SK-N-MC (cell line): ENCODE measurements at places on chromosomes 2 and 18.

- DNase-seq = no peak
These were observed 30.0 kb downstream of the MEMO1 start for GRCh38 chr2:31980674-31981356.

- no peak for DNase-seq
These were observed 5.2 kb downstream of the TGIF1 start for GRCh38 chr18:3455090-3455635.

- no peak for DNase-seq
These were observed 8.8 kb downstream of the IAH1 start for GRCh38 chr2:9483107-9483506.

GRCh38 chr2:175811971-175812370 lies 190.1 kb downstream of the LNPK start:
- DNase-seq = no peak

DNA sequence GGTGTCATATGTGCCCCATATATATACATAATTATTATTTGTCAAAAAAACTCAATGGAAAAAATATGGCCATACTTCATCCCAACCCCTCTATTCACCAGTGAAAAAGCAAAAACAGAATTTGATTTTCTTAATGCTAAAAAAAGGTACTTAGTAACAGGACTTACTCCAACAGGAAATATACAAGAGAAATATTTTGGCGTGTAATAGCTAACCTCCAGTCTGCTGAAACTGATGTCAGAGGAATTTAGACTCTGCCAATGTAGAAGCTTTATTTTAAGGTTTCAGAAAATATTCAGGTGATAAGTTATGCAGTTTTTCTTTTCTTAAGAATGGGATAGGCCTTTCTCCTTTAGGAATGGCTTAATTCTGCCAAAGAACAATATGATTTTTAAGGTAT lies 72.6 kb downstream of the TMEFF2 start:
- DNase-seq = no peak

DNA sequence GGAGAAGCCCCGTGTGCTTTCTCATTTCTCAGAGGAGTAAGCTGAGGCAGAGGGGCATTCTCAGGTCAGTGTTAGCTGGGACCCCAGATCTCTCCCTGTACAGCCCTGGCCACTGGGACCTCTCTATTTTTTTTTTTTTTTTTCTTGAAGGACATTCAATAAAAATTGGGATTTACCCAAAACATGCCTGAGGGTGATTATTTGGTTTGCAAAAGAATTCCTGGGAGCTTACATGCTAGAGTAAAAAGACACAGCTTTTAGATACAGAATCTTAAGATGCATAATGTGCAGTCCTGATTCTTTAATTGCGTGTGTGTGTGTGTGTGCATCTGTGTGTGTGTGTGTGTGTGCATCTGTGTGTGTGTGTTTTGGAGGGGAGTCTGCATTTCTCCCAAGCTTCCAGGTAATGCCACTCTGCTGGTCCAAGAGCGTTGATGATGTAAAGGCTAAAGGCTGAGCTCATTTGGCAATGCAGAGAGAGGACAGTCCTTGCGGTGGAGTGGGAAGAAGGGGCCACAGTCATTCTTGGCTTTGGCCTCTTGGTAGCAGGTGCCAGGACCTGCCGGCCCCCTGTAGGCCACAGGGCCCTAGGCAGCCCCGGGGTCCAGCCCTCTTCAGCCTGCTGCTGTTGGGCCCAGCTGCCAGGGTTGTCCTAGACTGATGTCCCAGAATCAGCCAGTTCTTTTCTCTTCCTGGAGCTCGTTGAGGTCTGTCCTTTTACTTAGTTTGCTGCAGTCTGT lies 74.1 kb upstream of the MCFD2 start:
- DNase-seq = no peak

DNA sequence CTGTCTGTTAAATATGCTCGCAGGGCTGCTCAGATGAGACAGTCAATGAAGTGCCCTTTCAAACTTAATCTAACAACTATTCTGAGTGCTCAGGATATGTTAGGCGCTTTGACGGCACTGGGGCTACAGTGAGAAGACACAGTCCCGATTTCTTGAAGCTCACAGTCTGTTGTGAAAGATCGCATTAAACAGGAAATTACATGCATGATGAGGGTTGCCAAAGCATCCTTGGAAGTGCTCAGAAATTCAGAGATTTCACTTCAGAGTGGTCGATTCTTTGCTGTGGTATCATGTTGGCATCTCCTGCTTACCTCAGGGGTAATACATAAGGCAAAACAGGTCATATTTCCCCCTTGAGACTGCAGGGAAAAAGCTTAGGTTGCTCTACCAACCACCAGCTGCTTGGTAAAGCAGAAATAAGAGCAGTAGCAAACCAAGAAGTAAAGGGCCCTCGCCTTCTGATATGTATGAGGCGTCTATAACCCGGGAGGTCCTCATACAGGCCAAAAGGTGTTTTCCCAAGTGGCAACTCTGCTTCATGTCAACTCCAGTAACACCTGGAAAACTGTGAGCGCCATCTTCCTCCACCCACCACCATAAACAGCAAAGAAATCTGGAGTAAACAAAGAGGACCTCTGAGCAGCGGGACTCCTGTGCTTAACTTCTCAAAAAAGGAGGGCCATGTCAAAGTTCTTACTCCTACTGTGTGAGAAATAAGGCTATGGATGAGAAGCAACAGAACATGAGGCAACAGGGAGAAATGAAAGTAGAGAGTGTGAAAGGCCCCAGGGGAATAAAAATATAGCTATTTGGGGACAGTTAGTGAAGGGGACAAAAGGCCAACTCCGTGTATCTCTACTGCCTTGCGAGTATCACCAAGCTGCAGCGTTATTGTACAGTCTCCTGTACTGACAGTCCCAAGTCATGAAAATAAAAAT lies 79.3 kb downstream of the CLHC1 start:
- no peak for DNase-seq

- DNase-seq = no peak
These were observed 1.4 kb downstream of the PRKD3 start for GRCh38 chr2:37323176-37323780.

DNA sequence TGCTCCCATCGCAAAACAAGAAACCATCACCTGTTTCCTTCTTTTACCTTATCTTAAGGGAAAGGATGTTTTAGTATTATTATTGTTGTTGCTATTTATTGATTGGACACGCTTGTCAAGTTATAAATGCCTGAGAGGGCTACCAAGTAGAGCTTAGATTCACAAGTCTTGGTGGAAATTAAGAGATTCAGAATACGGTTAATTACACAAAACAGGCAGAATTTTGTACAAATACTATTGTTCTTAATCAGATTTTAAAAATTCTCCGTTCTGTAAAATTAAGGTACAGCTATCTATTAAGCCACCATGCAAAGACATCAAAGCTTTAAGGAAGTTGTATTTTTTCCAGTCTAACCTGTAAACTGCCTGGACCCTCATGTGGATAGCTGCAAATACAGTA lies 1.1 kb upstream of the ZNF521 start:
- DNase-seq = no peak

GRCh38 chr2:9345343-9345742 lies 78.0 kb downstream of the ITGB1BP1 start:
- DNase-seq = no peak

GRCh38 chr2:70461414-70461813 lies 92.2 kb downstream of the TGFA start:
- no peak for DNase-seq

GRCh38 chr18:25169701-25170100 lies 182.3 kb downstream of the ZNF521 start:
- no peak for DNase-seq

- no peak for DNase-seq
These were observed 33.3 kb downstream of the RTTN start for GRCh38 chr18:70172225-70172624.
